ENCODE measurements at places on chromosomes 5 and 9. TPM values are rescaled to one million over a fixed set of nuclear protein-coding genes. Genes with fewer than 3 reads are reported as not detected.

SELENOP gene
- total RNA-seq: 455 TPM

ADRB2 gene
- 22.4 TPM for total RNA-seq

IL5 gene
- total RNA-seq: not detected

LHX3 gene
- total RNA-seq: not detected

PDGFRB gene
- total RNA-seq: 94.3 TPM

PCDHB3 gene
- total RNA-seq: 4.2 TPM

CA9 gene
- total RNA-seq: not detected

UGT3A1 gene
- total RNA-seq: not detected

TIMD4 gene
- total RNA-seq: not detected

SNX18 gene
- 28.3 TPM for total RNA-seq

MYORG gene
- total RNA-seq: 5.4 TPM

SCGB3A2 gene
- total RNA-seq: 635 TPM

MOCS2 gene
- total RNA-seq: 21.5 TPM

ATP6V0E1 gene
- 317 TPM for total RNA-seq

SETX gene
- 91.4 TPM for total RNA-seq

MARCHF11 gene
- not detected for total RNA-seq

SEPTIN8 gene
- total RNA-seq: 30.1 TPM

SVEP1 gene
- 54.5 TPM for total RNA-seq

TRIM36 gene
- total RNA-seq: 3.4 TPM

GDF9 gene
- total RNA-seq: 1.0 TPM

PCDHGB5 gene
- 9.7 TPM for total RNA-seq

GNA14 gene
- total RNA-seq: 10.6 TPM

MED10 gene
- total RNA-seq: 23.0 TPM

SARDH gene
- total RNA-seq: 0.79 TPM

NIPAL4 gene
- not detected for total RNA-seq

RAD17 gene
- total RNA-seq: 18.0 TPM

FOXD4L3 gene
- total RNA-seq: 0.47 TPM

SLC45A2 gene
- total RNA-seq: not detected

OR13C4 gene
- not detected for total RNA-seq

NUTM2F gene
- not detected for total RNA-seq
